ENCODE measurements at places on chromosomes 13 and 19. TPM values are rescaled to one million over a fixed set of nuclear protein-coding genes. Genes with fewer than 3 reads are reported as not detected.

DNA sequence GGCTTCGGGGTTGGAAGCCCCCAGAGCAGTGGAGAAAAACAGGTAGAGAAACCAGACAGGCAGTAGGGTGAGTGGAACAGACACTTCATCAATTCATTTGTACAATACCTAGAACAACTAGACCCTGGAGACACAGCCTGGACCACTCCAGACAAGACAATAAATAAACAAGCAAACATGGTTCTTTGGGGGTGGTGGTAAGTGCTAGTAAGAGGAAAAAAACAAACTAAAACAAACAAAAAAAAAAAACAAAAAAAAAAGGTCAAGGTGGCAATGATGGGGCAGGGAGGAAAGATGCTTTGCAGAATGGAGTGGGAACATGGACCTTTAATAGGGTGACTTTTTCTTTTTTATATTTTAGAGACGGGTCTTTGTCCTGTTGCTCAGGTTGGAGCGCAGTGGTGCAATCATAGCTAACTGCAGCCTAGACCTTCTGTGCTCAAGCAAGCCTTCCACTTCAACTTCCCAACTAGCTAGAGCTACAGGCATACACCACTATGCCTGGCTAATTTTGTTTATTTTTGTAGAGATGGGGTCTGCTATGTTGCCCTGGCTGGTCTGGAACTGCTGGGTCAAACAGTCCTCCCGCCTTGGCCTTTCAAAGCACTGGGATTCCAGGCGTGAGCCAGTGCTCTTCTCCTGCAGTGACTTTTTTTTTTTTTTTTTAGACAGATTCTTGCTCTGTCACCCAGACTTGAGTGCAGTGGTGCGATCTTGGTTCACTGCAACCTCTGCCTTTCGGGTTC lies 3.1 kb downstream of the JUNB start:
- peaks cover under 1% of the 10 kb centered on the region for H3K36me3 ChIP-seq
- H3K27ac ChIP-seq = peak overlapping the region; percentile 78
- H3K27me3 ChIP-seq = no peaks in the 10 kb centered on the region
- no peak for DNase-seq

NLRP9 gene
- total RNA-seq = not detected

SELENOV gene
- 0.35 TPM for total RNA-seq

GRCh38 chr13:99178636-99179035 lies 22.0 kb upstream of the UBAC2 start:
- peaks cover 8% of the 10 kb centered on the region for H3K4me1 ChIP-seq
- DNase-seq = no peak
- H3K4me3 ChIP-seq = no peak overlapping the region
- no peak overlapping the region for H3K27ac ChIP-seq
- no peaks in the 10 kb centered on the region for H3K36me3 ChIP-seq
- H3K27me3 ChIP-seq = no peaks in the 10 kb centered on the region

GRCh38 chr13:41694545-41695301 lies 237.4 kb downstream of the RGCC start:
- no peaks in the 10 kb centered on the region for H3K27me3 ChIP-seq
- peak overlapping the region; percentile 86 for H3K27ac ChIP-seq
- no peak overlapping the region for H3K4me3 ChIP-seq

DNA sequence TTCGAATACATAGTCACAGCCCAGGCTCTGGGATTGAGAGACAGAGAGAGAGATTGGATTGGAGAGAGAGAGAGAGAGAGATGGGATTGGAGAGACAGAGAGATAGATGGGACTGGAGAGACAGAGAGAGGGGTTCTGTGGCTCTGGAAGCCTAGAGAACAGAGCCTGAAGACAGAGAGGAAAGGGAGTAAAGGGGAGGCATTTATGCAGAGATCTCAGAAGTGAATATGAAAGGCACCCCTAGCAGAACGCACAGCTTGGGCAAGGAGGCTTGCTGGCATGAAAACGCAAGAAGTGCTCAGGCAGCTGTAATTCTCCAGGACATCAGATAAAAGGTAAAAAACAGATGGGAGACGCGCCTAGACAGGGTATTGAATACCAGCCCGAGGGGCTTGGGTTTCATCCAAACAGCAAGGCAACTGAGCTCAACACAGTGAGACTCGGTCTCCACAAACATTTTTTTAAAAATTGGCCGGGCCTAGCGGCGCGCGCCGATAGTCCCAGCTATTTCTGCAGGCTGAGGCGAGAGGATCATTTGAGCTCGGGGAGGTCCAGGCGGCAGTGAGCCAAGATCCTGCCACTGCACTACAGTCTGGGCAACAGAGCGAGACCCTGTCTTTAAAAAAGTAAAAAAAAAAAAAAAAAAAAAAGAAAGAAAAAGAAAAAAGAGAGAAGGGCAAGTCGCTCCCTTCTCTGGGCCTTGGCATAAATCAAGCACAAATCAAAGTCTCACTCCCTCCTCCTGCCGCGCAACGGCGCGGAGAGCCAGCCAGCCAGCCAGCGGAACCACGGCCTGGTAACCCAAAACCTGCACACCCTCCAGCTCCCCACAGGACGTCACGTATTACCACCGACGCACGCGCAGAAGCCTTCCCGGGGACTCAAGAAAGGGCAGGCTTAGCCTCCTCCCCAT lies 774 bp upstream of the PPP2R1A start:
- peak overlapping the region; percentile 56 for H3K4me3 ChIP-seq
- no peak for DNase-seq
- H3K4me1 ChIP-seq = peaks cover 17% of the 10 kb centered on the region
- no peaks in the 10 kb centered on the region for H3K27me3 ChIP-seq
- peaks cover 7% of the 10 kb centered on the region for H3K36me3 ChIP-seq

GRCh38 chr13:30362869-30363268 lies 55.5 kb upstream of the KATNAL1 start:
- H3K36me3 ChIP-seq = no peaks in the 10 kb centered on the region
- H3K27ac ChIP-seq = no peak overlapping the region
- no peak for DNase-seq
- H3K4me3 ChIP-seq = no peak overlapping the region
- peaks cover 6% of the 10 kb centered on the region for H3K4me1 ChIP-seq
- no peaks in the 10 kb centered on the region for H3K27me3 ChIP-seq

DNA sequence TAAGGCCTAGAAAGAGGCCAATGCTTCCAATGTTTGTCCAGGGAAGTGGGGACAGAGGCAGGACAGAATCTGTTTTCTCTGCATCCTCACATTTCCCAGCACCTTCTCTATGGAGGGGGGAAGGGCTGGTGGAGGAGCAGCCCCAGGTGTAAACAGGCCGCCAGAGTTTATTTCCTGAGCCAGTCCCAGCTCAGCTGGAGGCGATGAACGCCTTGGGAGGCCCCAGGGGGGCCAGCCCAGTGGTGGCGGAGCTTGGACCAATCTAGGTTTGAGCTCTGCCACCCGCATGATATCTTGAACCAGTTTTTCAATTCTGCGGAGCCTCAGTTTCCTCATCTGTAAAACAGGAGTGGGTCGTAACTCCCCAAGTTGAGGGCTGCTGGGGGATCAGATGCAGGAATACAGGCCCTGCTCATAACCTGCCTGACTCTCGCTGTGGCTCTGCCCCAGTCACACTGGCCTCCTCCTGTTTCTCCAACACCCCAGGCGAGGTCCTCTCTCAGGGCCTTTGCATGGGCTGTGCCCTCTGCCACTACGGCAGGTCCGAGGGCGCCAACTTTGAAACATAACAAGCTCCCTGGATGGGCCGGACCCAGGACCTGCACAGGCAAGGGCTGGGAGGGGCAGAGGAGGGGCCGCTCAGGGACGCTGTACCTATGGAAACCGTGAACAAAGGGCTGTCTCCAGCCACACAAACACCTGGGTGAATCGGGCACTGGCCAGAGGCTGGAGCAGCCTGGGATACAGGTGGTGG lies 1.1 kb downstream of the TNFAIP8L1 start:
- no peak for DNase-seq
- no peaks in the 10 kb centered on the region for H3K4me1 ChIP-seq
- H3K27me3 ChIP-seq = no peaks in the 10 kb centered on the region
- no peak overlapping the region for H3K27ac ChIP-seq
- no peak overlapping the region for H3K4me3 ChIP-seq
- no peaks in the 10 kb centered on the region for H3K36me3 ChIP-seq

DNA sequence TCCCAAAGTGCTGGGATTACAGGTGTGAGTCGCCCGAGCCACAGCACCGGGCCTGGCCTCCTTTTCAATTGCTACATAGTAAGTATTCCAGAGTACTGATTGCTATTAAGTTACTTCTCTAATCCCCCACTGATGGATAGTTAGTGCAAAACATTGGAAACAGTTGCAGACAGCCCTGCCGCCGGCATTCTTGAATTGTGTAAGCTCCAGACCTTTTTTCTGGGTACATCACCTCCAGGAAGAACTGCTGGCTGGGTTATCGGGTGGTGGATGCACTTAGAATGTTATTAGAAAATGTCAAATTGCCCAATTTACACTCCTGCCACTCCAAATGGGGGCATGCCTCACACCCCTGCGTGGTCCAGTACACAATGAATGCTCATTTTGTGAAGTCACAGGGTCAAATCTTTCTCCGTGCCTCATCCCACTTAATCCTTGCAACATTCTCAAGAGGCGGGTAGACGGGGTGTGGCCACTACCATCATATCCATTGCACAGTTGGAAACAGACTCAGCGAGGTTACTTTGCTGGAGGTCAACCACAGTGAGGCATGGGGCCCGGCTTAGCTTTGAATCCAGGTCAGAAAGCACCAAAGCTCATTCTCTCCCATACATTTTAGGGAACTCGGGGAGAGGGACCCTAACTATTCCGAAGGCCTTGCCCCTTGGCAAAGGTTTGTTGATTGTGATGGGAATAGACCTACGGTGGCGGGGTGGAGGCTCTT lies 1.0 kb upstream of the KDM4B start:
- no peak for DNase-seq
- no peaks in the 10 kb centered on the region for H3K36me3 ChIP-seq
- no peaks in the 10 kb centered on the region for H3K27me3 ChIP-seq
- peaks cover 25% of the 10 kb centered on the region for H3K4me1 ChIP-seq
- no peak overlapping the region for H3K27ac ChIP-seq

GRCh38 chr19:51108805-51109146 lies 567 bp upstream of the CTU1 start:
- no peak for DNase-seq
- H3K27ac ChIP-seq = no peak overlapping the region
- peaks cover 10% of the 10 kb centered on the region for H3K4me1 ChIP-seq
- H3K36me3 ChIP-seq = 0 out of 2 replicates have a peak, but pooled peaks cover 1% of the 10 kb centered on the region
- peaks cover 31% of the 10 kb centered on the region for H3K27me3 ChIP-seq
- H3K4me3 ChIP-seq = peak overlapping the region; percentile 79

- H3K4me3 ChIP-seq = no peak overlapping the region
- peak; percentile 55 for DNase-seq
- no peaks in the 10 kb centered on the region for H3K4me1 ChIP-seq
- no peak overlapping the region for H3K27ac ChIP-seq
- no peaks in the 10 kb centered on the region for H3K36me3 ChIP-seq
Measured at GRCh38 chr19:22882797-22883196, 50.7 kb downstream of the ZNF723 start.

CD320 gene
- total RNA-seq = 42.9 TPM

DNA sequence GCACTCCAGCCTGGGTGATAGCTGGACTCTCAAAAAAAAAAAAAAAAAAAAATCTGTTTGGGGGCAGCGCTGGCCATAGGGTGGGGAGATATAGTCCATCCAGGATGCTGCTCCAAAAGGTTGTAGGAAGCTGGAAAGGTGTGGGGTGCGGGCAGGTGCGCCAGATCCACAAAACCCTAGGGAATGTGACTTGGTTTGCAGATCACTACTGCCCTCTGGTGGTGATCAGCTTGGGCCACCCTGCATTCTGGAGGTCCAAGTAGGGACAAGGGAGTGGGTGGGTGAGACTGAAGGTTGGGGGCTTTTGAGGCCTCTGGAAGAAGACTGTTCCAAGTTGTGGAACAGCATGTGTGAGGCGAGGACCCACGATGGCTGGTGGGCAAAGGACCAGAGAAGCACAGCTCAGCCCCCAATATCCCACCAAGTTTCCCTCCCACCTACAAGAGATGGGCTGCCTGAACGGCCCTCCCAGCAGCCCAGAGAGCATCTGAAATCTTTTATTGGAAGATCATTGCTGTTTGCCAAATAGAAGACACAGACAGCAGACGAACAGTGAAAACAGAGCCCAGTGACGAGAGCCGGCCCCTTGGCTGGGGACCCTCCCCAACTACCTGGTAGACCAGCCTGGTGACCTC lies 10.4 kb upstream of the TYK2 start:
- no peaks in the 10 kb centered on the region for H3K4me1 ChIP-seq
- no peak overlapping the region for H3K27ac ChIP-seq

DNA sequence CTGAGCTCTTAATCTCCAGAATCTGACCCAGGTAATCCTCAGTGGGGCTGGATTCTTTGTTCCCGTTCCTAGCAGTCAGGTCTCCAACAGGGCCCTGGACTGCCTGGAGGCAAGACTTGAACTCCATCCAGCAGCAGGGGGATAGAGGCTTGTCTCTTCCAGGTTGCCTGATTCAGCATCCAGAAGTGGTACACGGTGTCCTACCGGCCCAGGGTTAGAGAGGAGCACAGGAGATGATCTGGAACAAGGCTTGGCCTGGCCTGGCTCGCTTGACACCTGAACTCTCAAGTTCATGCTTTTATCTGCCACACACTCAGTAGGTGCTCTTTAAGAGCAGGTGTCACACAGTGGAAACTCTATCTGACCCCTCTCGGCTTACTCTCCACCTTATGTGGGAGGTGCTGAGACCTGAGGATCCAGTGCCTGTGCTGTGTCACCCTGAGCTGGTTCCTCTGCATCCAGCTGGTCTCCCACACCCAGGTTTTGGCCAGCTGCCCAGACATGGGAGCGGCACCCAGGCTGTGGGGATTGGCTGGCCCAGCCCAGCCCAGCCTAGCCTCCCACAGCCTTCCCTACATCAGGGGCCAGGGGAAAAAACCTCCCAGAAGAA lies at the start of gene CYP4F3:
Gene CYP4F3 (plus strand): TSS at position 604 of the 610 bp plus-strand sequence. CDS start 519 bp downstream, outside the sequence.
- peak; percentile 98 for DNase-seq
- peak within 1 kb of the TSS; percentile 95 for H3K27ac ChIP-seq
- no peaks in the 10 kb centered on the region for H3K27me3 ChIP-seq
- peaks cover 48% of the 10 kb centered on the region for H3K4me1 ChIP-seq
- peak within 1 kb of the TSS; percentile 32 for H3K4me3 ChIP-seq
- H3K36me3 ChIP-seq = no peaks in the 10 kb centered on the region

DNA sequence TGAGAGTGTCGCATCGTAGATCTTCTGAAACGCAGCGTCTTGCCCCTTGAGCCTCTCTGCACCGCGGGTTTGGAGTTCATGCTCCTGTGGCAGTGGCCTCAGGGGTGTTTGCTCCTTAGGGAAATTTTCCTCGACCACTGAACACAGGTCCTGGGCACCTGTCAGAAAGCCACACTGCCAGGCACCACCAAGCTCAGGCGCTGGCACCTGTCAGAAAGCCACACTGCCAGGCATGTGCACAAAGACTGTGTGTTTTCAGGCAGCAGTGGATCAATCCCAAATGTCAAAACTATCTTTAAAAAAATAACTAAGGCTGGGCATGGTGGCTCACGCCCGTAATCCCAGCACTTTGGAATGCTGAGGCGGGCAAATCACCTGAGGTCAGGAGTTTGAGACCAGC lies 87.1 kb downstream of the ATP11A start:
- H3K4me3 ChIP-seq = no peak overlapping the region
- no peaks in the 10 kb centered on the region for H3K27me3 ChIP-seq
- H3K27ac ChIP-seq = no peak overlapping the region
- DNase-seq = no peak
- no peaks in the 10 kb centered on the region for H3K36me3 ChIP-seq

DNA sequence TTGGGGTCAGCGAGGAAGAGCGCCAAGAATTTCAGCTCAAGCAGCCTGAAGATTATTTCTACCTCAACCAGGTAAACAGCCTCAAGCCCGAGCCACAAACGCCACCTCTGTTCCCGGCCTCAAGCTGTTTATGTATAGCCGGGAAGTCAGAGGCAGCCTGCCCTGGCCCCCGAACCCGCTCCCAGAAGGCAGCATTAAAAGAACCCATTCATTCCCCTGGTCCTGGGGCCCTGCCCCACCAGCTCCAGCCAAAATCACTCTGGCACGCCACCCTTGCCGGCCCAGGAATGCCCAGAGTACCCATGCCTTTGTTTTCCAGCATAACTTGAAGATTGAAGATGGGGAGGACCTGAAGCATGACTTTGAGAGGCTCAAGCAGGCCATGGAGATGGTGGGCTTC lies 61.2 kb upstream of the USE1 start:
- no peaks in the 10 kb centered on the region for H3K27me3 ChIP-seq
- H3K4me1 ChIP-seq = no peaks in the 10 kb centered on the region
- no peak for DNase-seq
- H3K36me3 ChIP-seq = peaks cover 6% of the 10 kb centered on the region
- H3K27ac ChIP-seq = no peak overlapping the region
- H3K4me3 ChIP-seq = no peak overlapping the region
